ENCODE measurements at places on chromosomes 3 and 15. TPM values are rescaled to one million over a fixed set of nuclear protein-coding genes. Genes with fewer than 3 reads are reported as not detected.

FRMD5 gene
- total RNA-seq: 0.24 TPM

CHMP2B gene
- 67.0 TPM for total RNA-seq

TIMMDC1 gene
- total RNA-seq: 78.5 TPM

MUC4 gene
- 0.13 TPM for total RNA-seq

GOLGA6B gene
- total RNA-seq: not detected

CHD2 gene
- total RNA-seq: 182 TPM
